Right renal pelvis (tissue), 4 donors: ENCODE measurements at places on chromosomes 7 and 10.
A peak's percentile ranks its signal among the peaks of the same experiment; 100 is the strongest.

DNA sequence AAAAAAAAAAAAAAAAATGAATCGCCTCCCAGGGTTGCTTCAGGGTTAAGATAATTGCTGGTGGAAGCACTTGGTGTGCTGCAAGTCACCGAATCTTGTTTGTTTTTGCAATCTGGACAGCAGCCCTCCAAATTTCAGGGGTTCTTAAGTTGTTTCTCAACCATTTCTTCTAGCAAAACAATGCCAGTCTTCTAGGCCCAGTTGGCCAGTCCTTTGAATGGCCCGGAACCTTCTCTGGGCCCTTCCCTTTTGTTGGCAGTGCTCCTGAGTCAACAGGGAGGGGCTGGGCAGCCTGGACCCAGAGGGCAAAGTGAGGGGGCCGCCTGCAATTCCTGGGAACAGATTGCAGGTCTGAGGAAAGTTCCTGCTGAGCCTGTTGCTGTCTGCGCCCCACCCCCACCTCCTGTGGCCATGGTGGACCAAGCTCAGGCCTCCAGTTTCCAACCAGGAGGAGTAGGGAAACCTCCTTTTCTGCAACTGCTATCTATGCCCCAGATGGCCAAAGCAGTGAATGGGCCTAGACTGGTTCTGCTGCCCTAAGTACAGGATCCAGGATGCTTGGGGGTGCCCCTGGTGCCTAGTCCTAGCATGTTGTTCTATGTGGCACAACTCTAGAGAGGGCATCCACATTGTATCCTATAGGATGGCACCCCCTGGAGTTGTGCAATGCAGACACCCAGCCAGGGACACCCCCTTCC lies 31.4 kb upstream of the PDCD4 start:
- DNase-seq: no peak

- DNase-seq: no peak
Measured at GRCh38 chr7:150950496-150951180, 27.5 kb downstream of the KCNH2 start.

- DNase-seq: no peak
Measured at GRCh38 chr10:14775656-14776055, 959 bp upstream of the FAM107B start.

GRCh38 chr7:13990319-13990983 lies 985 bp upstream of the ETV1 start:
- DNase-seq: peak; percentile 77

GRCh38 chr10:44950326-44951225 lies 9.0 kb upstream of the RASSF4 start:
- no peak for DNase-seq

GRCh38 chr10:59905066-59905730 lies 1.2 kb downstream of the CCDC6 start:
- DNase-seq: no peak

- no peak for DNase-seq
Measured at GRCh38 chr10:7942316-7942715, 112.2 kb upstream of the GATA3 start.

DNA sequence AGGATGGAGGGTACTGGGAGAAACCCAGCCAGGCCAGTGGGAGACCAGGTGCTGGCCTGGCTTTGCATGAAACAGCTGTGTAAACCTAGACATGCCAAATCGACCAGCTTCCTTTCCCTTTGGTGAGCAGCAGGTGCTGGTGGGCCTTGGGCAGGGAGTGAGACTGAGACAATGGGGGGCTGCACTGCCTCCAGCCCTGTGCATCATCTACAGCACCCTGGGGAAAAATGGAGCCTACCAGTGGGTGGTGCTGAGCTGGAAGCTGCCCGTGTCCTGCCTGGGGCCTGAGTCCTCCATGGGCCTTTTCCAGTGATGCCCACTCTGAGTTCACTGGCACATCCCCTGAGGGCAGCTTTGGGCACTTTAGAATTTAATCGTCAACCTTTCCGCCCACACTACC lies 19.2 kb upstream of the DDC start:
- DNase-seq: no peak

- DNase-seq: no peak
Measured at GRCh38 chr10:61943674-61944378, 42.3 kb downstream of the ARID5B start.

DNA sequence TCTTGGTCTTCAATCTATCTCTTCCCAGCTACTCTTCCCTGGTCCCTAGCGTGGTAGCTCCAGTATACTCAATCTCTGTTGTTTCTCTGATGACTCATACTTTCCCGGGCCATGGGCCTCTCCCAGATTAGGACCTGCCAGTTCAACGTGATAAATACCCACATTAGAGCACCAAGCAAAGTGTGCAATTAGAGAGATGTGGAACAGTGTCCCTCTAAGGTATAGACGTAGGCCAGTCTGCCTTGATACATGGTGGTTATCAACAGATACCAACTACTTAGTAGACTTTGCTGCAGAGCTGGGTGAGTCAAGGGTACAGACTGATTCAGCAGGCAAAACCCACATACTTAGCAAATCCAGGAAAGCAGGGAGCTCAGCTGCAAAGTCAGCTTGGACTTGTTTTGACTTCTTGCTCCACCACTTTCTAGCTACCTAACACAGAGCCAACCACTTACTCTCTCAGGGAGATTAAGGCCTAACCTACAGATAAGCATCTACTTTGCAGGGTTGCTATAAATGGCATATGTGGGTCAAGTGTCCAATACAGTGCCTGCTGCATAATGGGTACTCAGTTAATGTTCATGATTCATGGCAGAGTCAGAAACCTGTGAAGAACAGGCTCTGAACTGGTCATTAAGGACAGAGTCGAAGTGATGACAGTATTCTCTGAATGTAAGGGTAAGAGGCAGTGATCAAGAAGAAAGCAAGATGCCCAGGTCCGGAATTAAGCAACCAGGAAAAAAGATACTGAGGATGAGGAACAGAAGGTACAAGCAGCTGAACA lies 176.1 kb downstream of the CHN2 start:
- no peak for DNase-seq

- DNase-seq: no peak
Measured at GRCh38 chr10:119316729-119317097, 109.3 kb downstream of the GRK5 start.

DNA sequence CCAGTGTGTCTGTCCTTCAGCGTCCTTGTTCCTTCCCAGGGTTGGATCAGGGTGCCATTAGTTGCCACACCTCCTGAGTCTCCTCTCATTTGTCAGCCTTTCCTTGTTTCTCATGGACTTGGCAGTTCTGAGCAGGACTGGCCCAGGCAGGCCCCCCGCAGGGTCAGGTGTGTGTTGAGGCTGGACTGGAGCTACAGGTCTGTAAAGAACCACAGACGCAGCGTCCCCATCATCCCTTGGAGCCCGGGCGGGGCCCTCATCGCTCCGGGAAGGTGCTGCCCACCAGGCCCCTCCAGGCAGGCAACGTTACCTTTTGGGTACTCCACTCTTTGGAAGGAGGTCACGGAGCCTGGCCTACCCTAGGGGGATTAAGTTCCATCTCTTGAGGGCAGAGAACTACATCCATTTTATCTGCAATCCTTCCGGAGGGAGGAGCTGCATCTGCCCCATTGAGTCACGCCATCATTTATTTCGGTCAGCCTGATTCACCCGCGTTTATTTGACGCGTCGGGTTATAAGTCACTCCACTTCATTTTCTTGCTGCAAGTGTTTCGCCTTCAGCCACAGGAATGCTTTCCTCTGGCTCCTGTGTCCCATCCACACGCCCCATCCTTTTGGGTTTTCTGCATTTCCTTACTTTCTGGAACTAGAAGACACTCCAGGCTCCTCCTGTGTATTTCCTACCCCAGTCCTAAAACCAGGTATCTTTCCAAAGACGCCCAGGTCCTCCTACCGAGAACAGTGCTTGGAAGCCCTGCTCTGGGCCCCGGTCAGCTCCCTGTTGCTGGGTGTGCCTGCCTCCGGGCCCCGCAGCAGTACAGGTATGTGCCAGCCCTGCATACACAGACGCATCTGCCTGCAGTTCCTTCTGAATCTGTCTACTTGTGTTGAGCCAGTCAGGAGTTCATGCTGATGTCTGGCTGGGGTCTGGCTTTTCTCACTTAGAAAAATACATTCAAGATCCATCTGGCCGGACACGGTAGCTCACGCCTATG lies 141.9 kb downstream of the MAD1L1 start:
- DNase-seq: no peak
